Karpas-422 (cell line): ENCODE measurements at places on chromosomes 5 and 9.

- no peak for DNase-seq
Measured at GRCh38 chr5:29822521-29822920, 1371.0 kb upstream of the CDH6 start.

DNA sequence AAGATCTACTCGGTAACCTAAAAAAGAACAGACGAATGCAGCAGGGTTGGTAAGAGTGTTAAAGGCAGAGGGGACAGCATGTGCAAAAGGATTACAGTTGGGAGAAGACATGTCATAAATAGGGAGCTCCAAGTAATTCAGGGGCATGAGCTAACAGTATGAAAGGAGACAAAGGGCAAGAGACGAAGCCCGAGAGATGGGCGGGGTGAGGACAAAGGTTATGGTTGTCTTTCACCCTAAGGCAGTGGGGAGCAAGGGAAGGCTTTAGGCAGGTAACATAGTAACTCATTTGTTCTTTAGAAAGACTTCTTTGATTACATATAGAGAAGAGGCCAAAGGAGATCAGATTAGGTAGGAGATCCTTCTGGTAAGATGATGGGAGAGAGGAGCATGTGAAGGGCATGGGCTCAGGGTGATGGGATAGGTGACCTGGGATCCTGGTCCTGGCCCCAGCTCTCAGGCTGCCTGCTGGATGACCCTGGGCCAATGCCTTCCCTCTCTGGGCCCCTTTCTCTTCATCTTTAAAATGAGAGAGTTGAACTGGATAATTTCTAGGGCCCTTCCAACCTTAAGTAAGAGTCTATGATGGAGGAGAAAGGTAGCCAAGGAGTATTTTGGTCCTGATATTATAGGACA, 19.5 kb downstream of the MORN5 start:
- DNase-seq: no peak

GRCh38 chr5:164361986-164362385, 856.6 kb downstream of the MAT2B start:
- no peak for DNase-seq

- DNase-seq: no peak
Measured at GRCh38 chr9:99513441-99514112, 291.5 kb downstream of the SEC61B start.

GRCh38 chr9:4137234-4137633, 162.6 kb downstream of the GLIS3 start:
- no peak for DNase-seq

- DNase-seq: no peak
Measured at GRCh38 chr9:75938946-75939345, 48.5 kb downstream of the PCSK5 start.

DNA sequence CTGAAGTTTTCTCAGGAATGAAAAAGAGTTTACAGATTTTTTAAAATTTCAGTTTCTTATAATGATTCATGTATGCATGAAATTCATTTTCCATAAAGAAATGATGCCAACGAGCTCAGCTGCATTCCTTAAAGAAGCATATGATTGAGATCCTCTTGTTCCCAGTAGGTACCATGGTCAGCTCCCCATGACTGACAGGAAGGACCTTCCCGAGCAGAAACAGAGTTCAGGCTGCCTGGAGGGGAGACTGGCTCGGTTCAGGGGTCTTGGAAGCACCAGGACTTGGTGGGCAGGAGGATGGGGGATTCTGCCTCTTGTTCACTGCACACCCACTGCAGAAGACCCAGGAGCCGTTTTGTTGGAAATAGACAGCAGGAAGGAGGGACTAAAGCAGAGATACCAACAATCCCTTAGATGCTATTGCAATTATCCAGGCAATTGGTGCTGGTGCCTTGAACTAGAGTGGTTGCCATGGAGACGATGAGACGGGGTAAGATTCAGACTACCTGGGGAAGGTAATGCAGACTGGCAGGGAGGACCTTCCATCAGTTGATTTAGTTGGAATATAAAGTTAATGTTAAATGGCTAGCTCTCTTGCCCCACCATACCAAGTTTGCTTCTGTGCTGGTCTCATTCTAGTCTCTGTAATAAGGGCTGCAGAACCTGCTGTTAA, 447.8 kb downstream of the MTRR start:
- no peak for DNase-seq

- DNase-seq: no peak
Measured at GRCh38 chr5:149747141-149747832, 17.2 kb downstream of the PPARGC1B start.

DNA sequence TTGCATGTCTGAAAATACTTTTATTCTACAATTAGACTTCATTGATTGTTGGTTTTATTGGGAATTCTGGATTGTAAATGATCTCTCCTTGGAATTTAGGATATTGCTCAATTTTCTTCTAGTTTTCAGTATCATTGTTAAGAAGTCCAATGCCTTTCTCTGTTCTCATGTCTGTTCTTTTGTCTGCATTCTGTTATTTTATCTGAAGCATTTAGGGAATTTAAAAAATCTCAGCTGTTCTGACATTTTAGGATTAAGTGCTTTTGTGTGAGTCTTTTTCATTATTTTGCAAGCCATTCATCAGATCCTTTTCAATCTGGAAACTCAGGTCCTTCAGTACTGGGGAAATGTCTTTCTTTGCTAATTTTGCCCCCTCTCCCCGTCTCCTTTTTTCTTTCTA, 4.4 kb upstream of the FER start:
- no peak for DNase-seq

DNA sequence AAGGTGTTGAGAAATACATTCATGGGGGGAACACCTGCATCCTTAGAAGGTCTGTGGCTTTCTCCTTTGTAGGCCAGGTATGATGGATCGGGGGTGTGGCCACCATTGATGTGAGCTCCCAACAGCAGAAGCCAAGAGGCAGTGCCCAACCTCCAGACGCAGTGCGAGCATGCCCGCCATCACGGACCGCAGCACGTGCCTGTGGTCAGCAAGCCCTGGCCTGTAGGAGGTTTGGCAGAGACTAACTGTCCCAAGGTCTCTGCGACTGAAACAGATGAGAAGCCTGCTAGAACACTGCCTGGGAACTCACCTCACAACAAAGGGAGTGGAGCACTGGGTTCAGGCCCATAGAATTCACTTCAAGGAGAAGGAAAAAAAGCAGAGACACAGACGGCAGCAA, 31.9 kb upstream of the ZNF354A start:
- DNase-seq: no peak

- DNase-seq: no peak
Measured at GRCh38 chr9:73143711-73144328, 7.8 kb upstream of the ANXA1 start.
